Activated naive CD4-positive, alpha-beta T cell (primary cell): ENCODE measurements at places on chromosomes 11 and 22.
A peak's percentile ranks its signal among the peaks of the same experiment; 100 is the strongest.

DNA sequence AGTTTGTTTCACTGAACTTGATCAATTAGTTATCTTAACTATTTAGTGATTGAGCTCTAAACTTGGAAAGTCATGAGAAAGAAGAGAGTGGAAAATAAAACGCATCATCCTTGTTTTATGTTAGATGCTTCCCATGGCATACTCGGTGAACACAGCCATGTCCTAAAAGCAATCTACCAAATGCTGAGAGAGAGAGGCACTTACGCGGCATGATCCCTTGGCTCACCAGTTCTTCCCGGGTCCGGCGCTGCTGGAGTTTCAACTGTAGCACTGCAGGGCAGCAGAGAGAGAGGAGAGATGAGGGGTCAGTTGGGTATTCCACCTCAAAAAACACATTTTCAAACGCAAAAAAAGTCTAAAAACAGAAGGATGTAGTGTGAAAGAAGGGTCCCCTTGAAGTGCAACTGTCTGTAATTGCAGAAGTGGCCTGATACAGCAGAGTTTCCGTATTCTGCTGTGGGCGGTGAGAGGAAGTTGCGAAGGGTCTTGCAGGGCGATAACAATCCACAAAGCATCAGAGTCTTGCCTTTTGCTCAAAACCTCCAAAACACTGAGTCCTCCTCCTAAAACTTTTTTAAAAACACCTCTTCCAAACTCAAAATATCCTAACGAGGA is 92.7 kb downstream of the SGSM3 start:
- no peak for DNase-seq

GRCh38 chr11:207863-208180 is 314 bp downstream of the RIC8A start:
- peak; percentile 45 for DNase-seq

GRCh38 chr11:111635706-111636045 is 33.4 kb downstream of the SIK2 start:
- no peak for DNase-seq

- DNase-seq, result no peak
Observed at GRCh38 chr11:1824221-1825038, 10.4 kb upstream of the SYT8 start.

DNA sequence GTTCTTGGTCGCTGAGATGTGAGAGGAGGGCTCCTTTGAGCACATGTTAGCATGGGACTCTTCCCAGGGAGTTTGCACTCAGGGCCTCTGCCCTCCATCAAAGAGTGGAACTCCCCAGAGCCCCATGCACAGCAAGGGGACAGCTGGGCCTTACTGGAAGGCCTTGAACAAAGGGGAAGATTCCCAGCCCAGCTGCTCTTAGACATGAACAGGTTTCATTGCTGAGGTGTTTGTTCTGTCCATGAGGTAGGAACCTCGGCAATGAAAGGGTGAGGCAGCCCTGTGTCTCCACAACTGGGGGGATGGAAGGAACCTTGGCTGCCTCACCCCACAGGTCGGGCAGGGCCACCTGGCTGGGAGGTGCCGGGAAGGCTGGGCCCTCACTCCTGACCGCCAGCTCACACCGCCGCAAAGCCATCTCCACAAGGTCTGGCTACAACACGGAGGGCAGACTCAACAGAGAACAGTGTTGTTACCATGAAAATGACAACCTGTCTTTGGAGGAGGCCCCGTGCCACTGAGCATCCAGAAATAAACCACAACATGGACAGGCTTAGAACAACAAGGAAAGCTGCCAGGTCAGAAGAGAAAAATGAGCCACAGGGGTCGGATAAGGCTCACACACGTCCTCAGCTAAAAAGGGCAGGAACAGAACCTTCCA is 3.2 kb downstream of the DERL3 start:
- no peak for DNase-seq

DNA sequence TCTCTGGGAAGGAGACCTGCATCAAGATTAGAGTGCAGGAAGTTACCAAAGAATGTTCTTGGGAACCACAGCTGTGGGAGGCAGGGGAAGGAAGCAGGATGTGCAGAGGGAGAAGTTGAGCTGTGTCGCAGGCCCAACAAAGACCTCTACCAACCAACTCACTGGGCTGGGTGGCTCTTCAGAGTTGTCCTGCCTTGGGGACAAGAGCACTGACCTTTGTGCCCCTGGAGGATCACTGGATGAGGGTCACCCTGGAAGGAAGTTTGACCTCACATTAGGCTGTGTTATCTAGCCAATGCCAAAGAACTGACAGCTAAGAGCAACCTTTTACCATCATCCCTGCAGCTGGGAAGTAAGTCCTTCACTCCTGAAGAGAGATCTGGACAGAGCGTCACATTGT is 130.6 kb downstream of the RRAS2 start:
- DNase-seq, result no peak

- no peak for DNase-seq
Observed at GRCh38 chr11:2002807-2003206, 5.2 kb upstream of the H19 start.

GRCh38 chr11:8127447-8127846 is 41.4 kb downstream of the RIC3 start:
- no peak for DNase-seq

DNA sequence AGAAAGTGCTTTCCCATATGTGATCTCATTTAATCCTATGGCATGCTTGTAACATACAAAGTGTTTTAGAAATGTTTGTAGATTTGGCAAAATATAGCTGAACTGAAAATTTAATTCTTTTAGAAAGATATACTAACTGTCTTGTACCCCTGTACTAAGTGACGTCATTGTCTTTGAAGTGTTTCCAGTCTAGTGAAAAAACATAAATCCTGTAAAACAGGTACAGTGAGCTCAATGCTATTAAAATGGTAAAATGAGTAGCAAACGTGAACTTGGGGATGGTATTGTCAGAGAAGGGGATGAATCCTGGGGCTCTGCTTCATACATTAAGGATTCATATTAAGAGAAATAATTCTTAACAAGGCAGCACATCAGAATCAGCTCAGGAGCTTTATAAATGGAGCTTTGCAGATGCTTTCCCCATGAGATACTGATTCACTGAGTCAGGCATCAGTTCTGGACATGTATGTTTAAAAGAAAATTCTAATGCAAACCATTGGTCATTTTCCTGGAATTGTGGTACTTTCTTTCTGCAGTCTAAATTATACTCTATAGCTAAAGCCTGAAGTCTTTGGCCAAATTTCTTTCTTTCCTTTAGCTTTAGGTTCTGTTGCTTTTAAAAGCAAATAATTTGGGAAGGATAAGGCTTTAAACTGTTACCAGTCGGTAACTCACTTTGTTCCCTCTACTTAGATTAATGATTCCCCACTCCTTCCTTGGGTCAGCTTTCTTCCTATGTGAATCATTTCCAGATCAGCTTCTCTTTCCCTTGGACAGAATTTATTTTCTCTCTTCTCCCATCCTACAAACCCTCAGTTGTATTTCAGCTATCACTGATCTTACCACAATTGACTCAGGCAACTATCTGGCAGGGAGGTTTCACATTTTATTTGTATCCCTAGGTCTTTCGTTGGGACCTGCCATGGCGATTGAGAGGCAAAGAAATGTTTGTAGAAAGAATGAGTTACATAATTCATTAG is 57.5 kb upstream of the DDI1 start:
- DNase-seq, result no peak

DNA sequence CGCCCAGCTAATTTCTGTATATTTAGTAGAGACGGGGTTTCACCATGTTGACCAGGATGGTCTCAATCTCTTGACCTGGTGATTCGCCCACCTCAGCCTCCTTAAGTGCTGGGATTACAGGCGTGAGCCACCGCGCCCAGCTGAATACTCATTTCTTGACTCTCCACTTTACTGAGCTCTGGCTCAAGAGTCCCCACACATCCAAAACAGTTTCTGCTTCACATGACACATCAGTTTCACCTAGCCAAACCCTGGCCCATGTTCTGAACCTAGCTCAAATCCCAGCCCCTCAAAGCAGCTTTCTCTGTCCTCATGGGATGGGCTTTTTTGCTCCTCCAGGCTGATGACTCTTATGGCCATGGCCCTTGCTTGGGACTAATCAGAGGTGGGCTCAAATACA is 9.8 kb downstream of the HYOU1 start:
- no peak for DNase-seq

DNA sequence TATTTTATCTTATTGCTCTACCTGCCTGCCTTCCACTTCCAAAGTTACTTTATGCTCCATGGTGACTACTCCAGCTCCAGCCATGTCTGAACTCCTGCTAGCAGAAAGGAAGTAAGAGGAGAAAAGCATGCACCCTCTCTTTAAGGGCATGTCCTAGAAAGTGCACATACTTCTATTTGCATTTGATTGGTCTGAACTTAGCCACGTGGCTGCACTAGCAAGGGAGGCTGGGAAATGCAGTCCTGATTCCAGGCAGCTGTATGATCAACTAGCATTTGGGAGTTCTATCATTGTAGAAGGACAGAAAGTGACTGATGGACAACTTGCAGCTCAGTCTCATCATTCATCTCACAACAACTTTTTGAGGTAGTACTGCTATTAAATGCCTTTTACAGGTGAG is 515.7 kb downstream of the BUD13 start:
- DNase-seq, result no peak

DNA sequence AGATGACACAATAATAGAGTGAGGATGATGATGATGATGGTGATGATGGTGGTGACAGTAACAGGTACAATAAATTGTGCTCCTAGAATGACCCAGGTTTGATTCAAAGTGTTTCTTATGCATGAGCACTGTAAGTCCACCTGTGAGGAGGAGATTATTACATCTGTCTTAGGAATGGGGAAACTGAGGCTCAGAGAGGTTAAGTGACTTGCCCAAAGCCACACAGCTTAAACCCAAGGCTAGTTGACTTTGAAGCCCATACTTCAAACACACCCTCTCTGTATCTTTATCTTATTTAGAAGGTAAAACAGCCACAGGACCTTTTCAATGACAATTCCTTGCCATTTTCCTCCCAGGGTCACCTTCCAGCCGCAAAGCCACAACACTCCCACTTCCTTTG is 88.9 kb downstream of the MIAT start:
- no peak for DNase-seq

- DNase-seq, result peak; percentile 89
Observed at GRCh38 chr11:65888163-65888814, at the start of gene FIBP. Gene FIBP, minus strand, starts transcription at chr11:65888471. Its CDS starts 53 bp downstream, at chr11:65888418.

DNA sequence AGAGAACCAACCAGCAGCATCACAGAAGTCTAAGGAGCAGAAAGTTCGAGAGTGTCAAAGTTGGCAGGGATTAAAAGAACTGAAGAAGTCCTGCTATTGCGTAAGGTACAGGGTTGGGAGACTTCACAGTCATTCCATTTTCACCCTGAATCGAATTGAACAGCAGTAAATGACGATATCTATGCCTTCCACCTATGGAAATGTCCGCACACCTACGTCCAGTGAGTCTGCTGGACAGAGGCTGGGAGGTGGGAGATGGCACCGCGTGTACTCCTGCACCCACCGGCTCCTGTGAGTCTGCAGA is 116.7 kb downstream of the MICAL3 start:
- DNase-seq, result no peak

GRCh38 chr11:85740481-85741400 is 54.7 kb upstream of the CCDC89 start:
- no peak for DNase-seq

GRCh38 chr22:40444178-40444831 is 73.9 kb downstream of the SGSM3 start:
- no peak for DNase-seq

- DNase-seq, result no peak
Observed at GRCh38 chr11:68692115-68692514, 7.8 kb downstream of the GAL start.

DNA sequence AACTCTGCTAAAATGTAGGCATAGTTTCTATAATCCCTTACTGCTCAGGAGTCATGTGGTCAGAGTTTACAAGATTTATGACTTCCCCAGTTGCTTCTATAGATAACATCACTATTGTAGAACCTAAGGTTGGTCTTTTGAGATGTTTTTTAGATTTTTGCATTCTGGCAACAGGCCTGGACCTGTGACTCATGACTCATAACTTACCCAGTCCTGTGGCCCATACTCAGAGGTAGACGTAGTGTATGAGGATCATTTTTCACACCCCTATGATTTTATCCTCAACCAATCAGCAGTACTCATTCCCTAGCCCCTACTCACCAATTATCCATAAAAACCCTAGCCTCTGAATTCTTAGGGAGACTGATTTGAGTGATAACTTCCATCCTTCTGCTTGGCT is 384.4 kb upstream of the DDI1 start:
- no peak for DNase-seq

DNA sequence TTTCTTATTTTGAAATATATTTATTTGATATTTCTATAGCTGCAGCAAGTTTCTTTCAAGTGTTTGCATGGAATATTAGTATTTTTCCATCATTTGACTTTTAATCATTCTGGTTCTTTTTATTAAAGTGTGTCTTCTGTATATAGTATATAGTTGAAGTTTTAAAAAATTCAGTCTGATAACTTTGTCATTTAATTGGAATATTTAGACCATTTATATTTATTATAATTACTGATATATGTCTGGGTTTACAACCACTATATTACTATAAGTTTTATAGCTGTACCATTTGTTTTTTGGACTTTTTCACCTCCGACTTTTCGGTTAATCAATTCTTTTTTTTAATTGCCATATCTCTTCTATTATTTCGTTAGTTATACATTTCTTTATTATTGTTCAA is 22.7 kb upstream of the ANO1 start:
- no peak for DNase-seq

DNA sequence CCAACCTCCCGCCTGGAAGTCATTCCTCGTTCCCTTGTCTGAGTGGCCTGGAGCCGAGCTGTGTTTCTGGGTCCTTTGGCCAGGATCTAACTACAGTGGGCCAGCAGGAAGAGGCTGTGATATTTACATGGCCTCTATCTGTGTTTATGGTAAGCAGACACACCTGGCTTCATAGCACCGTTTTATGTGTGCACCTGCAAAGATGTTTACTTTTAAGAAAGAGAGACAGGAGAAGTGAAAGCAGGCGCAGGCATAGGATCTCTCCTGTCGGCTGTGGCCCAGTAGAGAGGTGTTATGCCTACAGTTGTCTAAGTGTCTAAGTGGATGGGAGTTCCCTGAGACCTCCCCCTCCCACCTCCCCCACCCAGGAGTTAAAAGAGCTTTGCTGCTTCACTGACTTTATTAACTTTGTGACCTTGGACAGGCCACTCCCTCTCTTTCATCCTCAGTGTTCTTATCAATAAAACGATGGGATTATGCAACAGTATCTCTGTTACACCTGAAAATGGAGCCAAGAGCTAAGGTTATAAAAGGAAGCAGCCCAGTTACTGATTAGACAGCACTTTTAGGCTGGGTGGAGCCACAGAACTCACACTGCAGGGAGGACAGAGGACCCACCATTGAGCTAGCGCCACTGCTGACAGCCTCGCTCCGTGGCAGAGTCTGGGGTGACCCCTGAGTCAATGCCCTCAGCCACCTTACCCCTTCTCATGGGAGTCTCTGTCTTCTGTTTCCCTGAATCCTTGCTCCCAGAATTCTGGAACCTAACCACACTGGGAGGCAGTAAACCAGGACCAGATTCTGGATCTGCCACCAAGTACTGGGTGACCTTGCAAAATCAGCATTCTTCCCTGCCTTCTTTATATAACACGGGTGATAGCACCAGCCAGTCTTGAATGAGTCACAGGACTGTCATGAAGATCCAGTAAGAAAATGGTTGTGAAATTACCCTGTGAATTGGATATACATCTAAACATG is 22.0 kb downstream of the ST14 start:
- DNase-seq, result no peak
